ENCODE measurements at places on chromosomes 3 and 15. TPM values are rescaled to one million over a fixed set of nuclear protein-coding genes. Genes with fewer than 3 reads are reported as not detected.

DNA sequence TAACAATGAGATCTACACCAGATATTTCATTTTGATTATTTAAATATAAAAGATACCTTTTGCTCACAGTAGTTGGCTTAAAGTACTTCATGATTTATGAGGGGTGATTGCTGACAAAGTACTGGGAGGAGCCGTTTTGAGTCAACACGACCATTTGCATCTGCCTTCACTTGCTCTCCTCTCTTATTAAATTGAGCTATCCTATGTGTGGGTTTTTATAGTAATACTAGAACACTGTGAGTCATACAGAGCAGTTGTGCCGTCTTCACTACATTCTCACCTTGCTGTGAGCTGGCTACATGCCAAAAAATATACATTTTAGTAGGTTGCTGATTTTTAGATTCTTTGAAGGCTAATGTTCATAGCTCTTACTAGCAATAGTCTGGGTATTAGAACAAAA lies 161.2 kb downstream of the ALCAM start:
- peaks cover 27% of the 10 kb centered on the region for H3K4me1 ChIP-seq
- H3K27me3 ChIP-seq, result no peaks in the 10 kb centered on the region
- H3K36me3 ChIP-seq, result no peaks in the 10 kb centered on the region
- DNase-seq, result no peak
- H3K4me3 ChIP-seq, result no peak overlapping the region
- H3K27ac ChIP-seq, result no peak overlapping the region

GRCh38 chr3:115666920-115667737 lies 43.8 kb downstream of the GAP43 start:
- no peak for DNase-seq
- H3K4me1 ChIP-seq, result peaks cover 23% of the 10 kb centered on the region
- H3K36me3 ChIP-seq, result no peaks in the 10 kb centered on the region
- no peak overlapping the region for H3K4me3 ChIP-seq
- H3K27me3 ChIP-seq, result no peaks in the 10 kb centered on the region

SLC2A2 gene
- not detected for total RNA-seq

COL6A5 gene
- total RNA-seq, result not detected

RUBCN gene
- total RNA-seq, result 30.2 TPM

All from neural crest cell (in vitro differentiated cells).